ENCODE measurements at places on chromosomes 5 and 9. TPM values are rescaled to one million over a fixed set of nuclear protein-coding genes. Genes with fewer than 3 reads are reported as not detected.

Gene CDH10
- not detected for total RNA-seq

Gene FOXD4
- total RNA-seq: 0.21 TPM

Gene SLC46A2
- total RNA-seq: not detected

Gene LCN1
- total RNA-seq: not detected

Gene WDR5
- 32.6 TPM for total RNA-seq

Gene MARCHF3
- total RNA-seq: 46.2 TPM

Gene AQP3
- total RNA-seq: 1.9 TPM

Gene RNF208
- total RNA-seq: 1.9 TPM

GRCh38 chr9:99921875-99922710, 15.6 kb downstream of the STX17 start:
- H3K36me3 ChIP-seq: peaks cover 52% of the 10 kb centered on the region
- H3K27me3 ChIP-seq: no peaks in the 10 kb centered on the region
- peaks cover 28% of the 10 kb centered on the region for H3K4me1 ChIP-seq
- peak overlapping the region; percentile 24 for H3K27ac ChIP-seq

GRCh38 chr9:121690316-121690715, 38.9 kb downstream of the DAB2IP start:
- no peak overlapping the region for H3K4me3 ChIP-seq
- H3K27me3 ChIP-seq: peaks cover 11% of the 10 kb centered on the region
- no peaks in the 10 kb centered on the region for H3K36me3 ChIP-seq
- DNase-seq: no peak

DNA sequence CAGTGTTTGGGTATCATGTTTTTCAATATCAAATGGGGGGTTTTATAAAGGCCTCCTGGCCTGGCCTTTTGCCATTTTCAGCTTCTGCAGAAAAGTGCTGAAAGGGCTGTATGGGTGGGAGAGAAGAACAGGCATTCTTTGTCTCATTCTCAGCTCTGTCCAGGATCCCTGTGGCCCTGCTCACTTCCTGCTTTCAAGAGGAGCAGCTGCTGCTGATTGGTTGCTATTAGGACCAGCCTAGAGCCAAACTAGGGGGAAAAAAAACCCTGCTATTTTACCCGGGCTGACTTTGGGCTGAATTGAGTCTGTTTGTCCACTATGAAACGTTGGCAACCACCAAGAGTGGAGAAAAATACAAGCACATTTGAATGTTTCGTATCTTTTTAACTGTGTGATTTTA, 117.1 kb downstream of the CMYA5 start:
- no peaks in the 10 kb centered on the region for H3K4me1 ChIP-seq
- no peak overlapping the region for H3K4me3 ChIP-seq
- no peak overlapping the region for H3K27ac ChIP-seq
- no peaks in the 10 kb centered on the region for H3K27me3 ChIP-seq
- DNase-seq: no peak
- no peaks in the 10 kb centered on the region for H3K36me3 ChIP-seq

DNA sequence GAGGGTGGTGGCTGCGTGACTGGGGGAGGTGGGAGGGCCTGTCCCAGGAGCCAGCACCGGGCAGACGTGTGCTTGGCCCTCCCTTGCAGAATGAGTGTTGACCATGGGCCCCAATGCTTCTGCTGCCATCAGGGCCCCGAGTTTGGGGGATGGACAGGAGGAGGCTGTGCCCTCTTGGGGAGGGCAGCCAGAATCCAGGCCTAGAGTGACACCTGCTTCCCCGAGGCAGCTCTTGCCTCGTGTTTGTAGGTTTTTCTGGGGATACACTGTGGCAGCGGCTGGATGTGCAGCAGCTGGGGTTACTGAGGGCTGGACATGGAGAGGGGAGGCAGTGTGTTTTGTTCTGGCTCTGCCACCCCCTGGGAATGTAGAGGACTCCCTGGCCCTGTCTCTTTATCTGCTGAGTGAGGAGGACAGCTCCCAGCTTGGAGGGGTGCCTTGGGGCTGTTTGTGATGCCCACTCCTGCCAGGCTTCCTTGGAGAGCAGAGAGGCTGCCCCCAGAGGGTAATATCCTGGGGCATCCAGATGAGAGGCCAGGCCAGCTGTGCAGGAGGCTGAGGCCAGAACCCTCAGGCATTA, 22.7 kb downstream of the WNK2 start:
- peaks cover 7% of the 10 kb centered on the region for H3K27me3 ChIP-seq
- H3K36me3 ChIP-seq: no peaks in the 10 kb centered on the region
- H3K27ac ChIP-seq: no peak overlapping the region
- H3K4me3 ChIP-seq: no peak overlapping the region
- no peak for DNase-seq

- peaks cover 30% of the 10 kb centered on the region for H3K4me1 ChIP-seq
- H3K27me3 ChIP-seq: no peaks in the 10 kb centered on the region
- DNase-seq: no peak
- H3K27ac ChIP-seq: peak overlapping the region; percentile 87
- H3K36me3 ChIP-seq: no peaks in the 10 kb centered on the region
Observed at GRCh38 chr5:52703321-52703720, 84.4 kb upstream of the ITGA1 start.

- H3K36me3 ChIP-seq: no peaks in the 10 kb centered on the region
- H3K27me3 ChIP-seq: no peaks in the 10 kb centered on the region
- peaks cover 53% of the 10 kb centered on the region for H3K4me1 ChIP-seq
Observed at GRCh38 chr5:14587150-14587549, 5.6 kb downstream of the OTULINL start.

GRCh38 chr5:169416583-169417196, 115.8 kb upstream of the SLIT3 start:
- peaks cover 7% of the 10 kb centered on the region for H3K27me3 ChIP-seq
- no peak overlapping the region for H3K27ac ChIP-seq
- no peaks in the 10 kb centered on the region for H3K36me3 ChIP-seq
- DNase-seq: no peak
- H3K4me1 ChIP-seq: no peaks in the 10 kb centered on the region

DNA sequence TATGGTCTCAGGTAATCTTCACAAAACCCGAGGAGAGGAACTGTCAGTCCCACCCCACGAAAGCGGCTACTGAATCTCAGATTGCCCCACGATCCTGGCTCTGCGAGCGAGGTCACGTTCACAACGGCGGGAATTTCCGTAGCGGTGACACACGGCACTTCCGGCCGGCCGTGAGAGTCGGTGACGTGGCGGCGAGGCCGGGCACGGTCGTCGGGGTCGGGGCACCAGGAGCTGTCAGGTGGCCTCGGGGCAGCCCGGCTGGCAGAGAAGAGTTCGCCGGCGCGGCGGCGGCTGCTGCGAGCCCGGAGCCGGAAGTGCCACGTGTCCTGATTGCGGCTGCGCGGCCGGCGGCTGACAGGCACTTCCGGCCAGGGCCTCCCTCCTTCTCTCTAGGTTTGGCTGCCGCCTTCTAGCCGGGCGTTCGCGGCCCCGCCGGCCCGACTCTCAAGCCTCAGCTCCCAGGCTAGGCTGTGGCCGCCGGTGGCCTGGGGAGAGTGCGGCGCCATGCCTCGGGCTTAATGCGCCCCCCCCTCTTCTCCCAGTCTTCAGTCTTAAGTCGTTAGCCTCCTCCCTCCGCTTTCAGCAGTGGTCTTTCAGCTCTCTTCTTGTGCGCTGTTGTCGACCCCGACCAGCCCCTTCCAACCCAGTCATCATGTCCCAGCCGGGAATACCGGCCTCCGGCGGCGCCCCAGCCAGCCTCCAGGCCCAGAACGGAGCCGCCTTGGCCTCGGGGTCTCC, at the start of gene SEC24A:
Gene SEC24A, plus strand, starts transcription at position 361 of the 738 bp plus-strand sequence. Its CDS starts 292 bp downstream, at position 653.
- peak within 1 kb of the TSS; percentile 93 for H3K4me3 ChIP-seq
- no peaks in the 10 kb centered on the region for H3K36me3 ChIP-seq
- DNase-seq: peak; percentile 97
- H3K4me1 ChIP-seq: peaks cover 20% of the 10 kb centered on the region
- H3K27me3 ChIP-seq: no peaks in the 10 kb centered on the region
- H3K27ac ChIP-seq: peak within 1 kb of the TSS; percentile 100

GRCh38 chr5:109597893-109598292, 91.8 kb upstream of the MAN2A1 start:
- H3K27ac ChIP-seq: no peak overlapping the region
- H3K27me3 ChIP-seq: no peaks in the 10 kb centered on the region
- no peaks in the 10 kb centered on the region for H3K4me1 ChIP-seq
- no peaks in the 10 kb centered on the region for H3K36me3 ChIP-seq
- no peak for DNase-seq

DNA sequence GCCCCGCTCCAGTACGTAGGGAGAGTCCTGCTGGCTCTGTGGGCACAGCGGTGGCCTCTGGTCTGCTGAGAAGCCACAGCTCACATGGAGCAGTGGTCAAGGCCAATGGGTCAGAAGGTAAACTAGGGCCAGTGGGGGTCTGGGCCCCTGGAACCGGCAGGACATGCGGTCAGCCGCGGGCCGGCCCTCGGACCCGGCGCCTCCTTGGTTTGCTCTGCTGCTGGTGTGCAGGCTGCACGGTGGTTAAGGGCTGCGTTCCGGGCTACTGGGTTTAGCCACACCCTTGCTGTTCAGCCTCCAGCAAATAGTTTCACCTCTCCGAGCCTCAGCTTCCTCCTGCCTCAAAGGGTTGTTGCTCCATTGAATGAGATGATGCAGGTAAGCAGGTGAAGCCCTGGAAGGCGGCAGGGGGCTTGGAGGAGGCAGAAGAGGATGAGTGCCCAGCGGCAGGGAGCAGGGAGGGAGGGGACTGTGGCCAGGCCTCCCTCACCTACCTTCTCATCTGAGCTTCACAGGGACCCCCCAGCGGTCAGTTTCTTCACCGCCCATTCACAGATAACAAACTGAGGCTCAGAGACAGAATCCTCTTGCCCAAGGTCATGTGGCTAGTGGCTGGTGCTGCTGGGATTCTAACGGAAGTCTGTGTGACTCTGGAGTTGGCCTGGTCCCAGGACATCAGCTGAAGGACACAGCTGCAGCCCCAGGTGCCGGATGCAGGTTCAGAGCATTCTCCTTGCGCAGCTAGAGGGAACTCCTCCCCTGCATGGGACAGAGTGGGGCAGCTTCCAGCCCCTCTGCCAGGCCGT, 3.7 kb upstream of the COL5A1 start:
- no peaks in the 10 kb centered on the region for H3K36me3 ChIP-seq
- no peaks in the 10 kb centered on the region for H3K4me1 ChIP-seq
- no peak overlapping the region for H3K27ac ChIP-seq
- no peak overlapping the region for H3K4me3 ChIP-seq
- peaks cover 5% of the 10 kb centered on the region for H3K27me3 ChIP-seq
- peak; percentile 49 for DNase-seq

DNA sequence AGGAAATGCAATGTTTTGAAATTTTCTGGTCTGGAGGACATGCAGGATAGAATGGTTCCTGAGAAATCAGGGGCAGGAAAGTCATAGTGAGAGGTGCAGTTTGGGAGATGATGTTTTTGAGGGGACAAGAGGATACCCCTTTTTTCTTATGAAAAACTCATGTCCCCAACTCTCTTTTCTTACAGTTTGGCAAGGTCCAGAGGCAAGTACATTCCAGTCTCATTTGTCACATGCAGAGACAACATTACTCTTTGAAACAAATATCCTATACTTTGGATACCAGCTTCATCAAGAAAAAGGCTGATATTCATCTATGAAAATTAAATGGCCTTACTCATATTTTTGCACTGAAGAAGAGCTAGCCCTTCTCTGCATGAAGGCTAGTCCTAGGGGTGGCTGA, 48.2 kb downstream of the EQTN start:
- no peaks in the 10 kb centered on the region for H3K27me3 ChIP-seq
- H3K4me3 ChIP-seq: no peak overlapping the region
- no peak overlapping the region for H3K27ac ChIP-seq
- no peak for DNase-seq

DNA sequence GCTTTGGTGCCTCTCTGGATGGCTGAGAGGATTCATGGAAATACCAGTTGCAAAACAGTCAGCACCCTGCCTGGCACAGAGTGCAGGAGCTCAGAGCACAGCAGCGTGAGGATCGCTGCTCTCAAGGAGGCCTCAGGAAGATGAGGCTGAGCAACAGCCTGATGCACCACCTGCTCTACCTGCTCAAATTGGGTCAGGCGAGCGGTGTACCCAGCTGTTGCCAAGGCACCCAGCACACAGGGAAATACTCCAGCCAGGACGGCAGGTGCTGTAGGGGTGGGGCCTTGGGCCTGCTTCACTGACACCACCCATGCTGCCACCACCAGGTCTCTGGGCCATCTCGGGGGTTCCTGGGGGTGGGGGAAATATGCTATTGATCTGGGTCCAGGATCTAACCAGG, 4.3 kb downstream of the EEIG1 start:
- no peak for DNase-seq
- no peak overlapping the region for H3K4me3 ChIP-seq
- peaks cover 30% of the 10 kb centered on the region for H3K4me1 ChIP-seq
- no peaks in the 10 kb centered on the region for H3K36me3 ChIP-seq
- H3K27me3 ChIP-seq: no peaks in the 10 kb centered on the region
- no peak overlapping the region for H3K27ac ChIP-seq

- peak overlapping the region; percentile 91 for H3K27ac ChIP-seq
- H3K4me3 ChIP-seq: peak overlapping the region; percentile 51
- DNase-seq: peak; percentile 73
- no peaks in the 10 kb centered on the region for H3K36me3 ChIP-seq
- peaks cover 24% of the 10 kb centered on the region for H3K4me1 ChIP-seq
- no peaks in the 10 kb centered on the region for H3K27me3 ChIP-seq
Observed at GRCh38 chr9:20209391-20210340, 412.6 kb downstream of the MLLT3 start.

- no peaks in the 10 kb centered on the region for H3K27me3 ChIP-seq
- peaks cover 29% of the 10 kb centered on the region for H3K4me1 ChIP-seq
- DNase-seq: no peak
- peak overlapping the region; percentile 61 for H3K27ac ChIP-seq
- peak overlapping the region; percentile 62 for H3K4me3 ChIP-seq
- peaks cover 14% of the 10 kb centered on the region for H3K36me3 ChIP-seq
Observed at GRCh38 chr5:154819546-154819945, 30.9 kb downstream of the FAXDC2 start.

All from natural killer cell treated with Interleukin-12 subunit alpha and Interleukin-12 subunit beta and Interleukin-15 and Interleukin-18, amount 100 ng/mL, for 72 hours (primary cell).